ENCODE measurements at places on chromosomes 7 and 10. TPM values are rescaled to one million over a fixed set of nuclear protein-coding genes. Genes with fewer than 3 reads are reported as not detected.
A peak's percentile ranks its signal among the peaks of the same experiment; 100 is the strongest.

DNA sequence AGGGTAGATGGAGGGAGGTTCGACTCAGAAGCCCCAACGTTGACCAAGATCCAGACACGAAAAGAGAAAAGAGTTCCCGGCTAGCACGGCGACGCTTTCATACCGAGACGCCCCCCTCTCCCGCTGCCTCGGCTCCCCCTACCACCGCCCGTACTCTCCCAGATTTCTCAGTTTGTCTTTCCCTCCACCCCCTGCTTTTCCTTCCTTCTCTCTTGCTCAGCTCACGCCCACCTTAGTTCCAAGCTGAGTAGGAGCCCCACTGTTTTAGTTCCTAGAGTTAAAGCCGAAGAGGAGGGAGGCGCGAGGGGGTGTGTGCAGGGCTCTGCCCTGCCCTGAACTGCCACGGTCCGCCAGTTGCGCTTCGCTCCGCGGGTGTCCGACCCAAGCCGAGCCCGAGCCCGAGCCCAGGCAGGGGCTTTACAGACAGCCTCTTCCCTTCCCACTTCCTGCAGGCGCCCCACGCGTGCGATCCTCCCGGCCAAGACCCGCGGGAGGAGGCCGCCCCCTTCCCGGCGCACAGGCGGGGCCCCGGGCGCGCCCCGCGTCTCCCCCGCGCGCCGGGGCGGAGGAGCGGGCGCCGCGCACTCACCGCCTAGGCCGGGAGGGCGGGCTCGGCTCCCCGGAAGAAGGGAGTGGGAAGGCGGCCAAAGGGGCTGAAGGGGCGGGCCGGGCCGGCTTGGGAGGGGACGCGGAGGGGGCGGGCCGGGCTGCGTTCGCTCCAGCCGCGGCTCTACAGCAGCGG is at the start of gene EPHB6:
EPHB6 (plus strand) TSS at position 705 of the 742 bp plus-strand sequence. CDS start 8,152 bp downstream, outside the sequence.
- no peaks in the 10 kb centered on the region for H3K36me3 ChIP-seq
- peaks cover 3% of the 10 kb centered on the region for H3K4me1 ChIP-seq
- peaks cover 23% of the 10 kb centered on the region for H3K27me3 ChIP-seq
- DNase-seq: peak; percentile 63

Gene LIPN
- not detected for total RNA-seq

Gene CYP17A1
- total RNA-seq: not detected

Gene GPR15LG
- total RNA-seq: not detected

DNA sequence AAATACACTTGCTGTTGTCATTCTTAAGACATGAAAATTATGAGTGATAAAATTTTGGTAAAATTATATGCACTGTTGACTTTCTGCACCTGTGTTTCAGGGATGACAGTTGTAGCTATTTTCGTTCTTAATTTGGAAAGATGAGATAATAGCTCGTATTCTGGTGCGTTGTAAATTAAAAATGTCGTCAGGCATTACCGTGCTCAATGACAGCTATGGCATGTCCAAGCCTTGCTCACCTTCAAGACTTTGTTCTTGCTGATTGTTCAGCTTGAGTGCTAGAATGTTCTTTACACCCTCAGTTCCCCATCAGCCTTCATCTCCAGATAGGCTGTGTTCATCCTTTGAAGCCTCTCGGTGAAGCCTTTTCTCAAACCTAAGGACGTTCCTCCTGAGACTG is 21.5 kb downstream of the TRRAP start:
- no peak overlapping the region for H3K4me3 ChIP-seq
- no peaks in the 10 kb centered on the region for H3K27me3 ChIP-seq
- no peaks in the 10 kb centered on the region for H3K4me1 ChIP-seq

GRCh38 chr7:20783700-20784387 is 2.8 kb downstream of the SP8 start:
- H3K27ac ChIP-seq: peak overlapping the region; percentile 92
- peaks cover 20% of the 10 kb centered on the region for H3K36me3 ChIP-seq
- peak overlapping the region; percentile 65 for H3K4me3 ChIP-seq
- peaks cover 73% of the 10 kb centered on the region for H3K27me3 ChIP-seq
- peaks cover 22% of the 10 kb centered on the region for H3K4me1 ChIP-seq
- DNase-seq: no peak

Gene TAS2R4
- 0.74 TPM for total RNA-seq

Gene RALA
- 32.2 TPM for total RNA-seq

Gene CFTR
- not detected for total RNA-seq

Gene DMBT1
- not detected for total RNA-seq

GRCh38 chr7:156022483-156023459 is 210.5 kb upstream of the SHH start:
- no peaks in the 10 kb centered on the region for H3K36me3 ChIP-seq
- peaks cover 13% of the 10 kb centered on the region for H3K4me1 ChIP-seq
- no peaks in the 10 kb centered on the region for H3K27me3 ChIP-seq
- H3K4me3 ChIP-seq: no peak overlapping the region
- DNase-seq: no peak
- H3K27ac ChIP-seq: no peak overlapping the region

Gene ARF5
- total RNA-seq: 136 TPM

- H3K27me3 ChIP-seq: no peaks in the 10 kb centered on the region
- H3K4me1 ChIP-seq: no peaks in the 10 kb centered on the region
- H3K36me3 ChIP-seq: no peaks in the 10 kb centered on the region
- H3K4me3 ChIP-seq: no peak overlapping the region
- H3K27ac ChIP-seq: no peak overlapping the region
Measured at GRCh38 chr7:85030893-85031292, 156.0 kb downstream of the SEMA3D start.

Gene PSPH
- 16.8 TPM for total RNA-seq

Gene PSMC2
- total RNA-seq: 132 TPM

DNA sequence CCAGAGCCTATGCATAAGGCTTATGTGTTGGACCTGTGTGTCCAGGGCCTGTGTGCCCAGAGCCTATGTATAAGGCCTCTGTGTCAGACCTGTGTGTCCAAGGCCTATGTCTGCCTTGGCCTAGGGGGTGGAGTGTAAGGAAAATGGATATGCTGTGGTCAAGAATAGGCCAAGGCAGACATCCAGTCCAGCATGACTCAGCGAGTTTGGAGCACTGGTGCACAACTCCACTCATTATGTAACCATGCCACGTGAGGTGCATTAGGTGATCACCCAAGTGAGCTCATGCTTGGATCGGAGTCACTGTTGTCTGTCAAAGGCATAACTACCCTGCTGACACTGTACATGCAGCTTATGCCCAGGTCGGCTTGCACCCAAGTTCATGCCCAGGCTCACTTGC is 238.9 kb downstream of the CACNA2D1 start:
- H3K36me3 ChIP-seq: no peaks in the 10 kb centered on the region
- no peaks in the 10 kb centered on the region for H3K4me1 ChIP-seq
- H3K4me3 ChIP-seq: no peak overlapping the region

- peaks cover 31% of the 10 kb centered on the region for H3K4me1 ChIP-seq
- H3K4me3 ChIP-seq: no peak overlapping the region
- H3K27ac ChIP-seq: no peak overlapping the region
Measured at GRCh38 chr10:30466445-30466844, 32.5 kb downstream of the MAP3K8 start.

Gene DOCK4
- total RNA-seq: 0.10 TPM
